NCI-H1930 (cell line): ENCODE measurements at places on chromosomes 3 and 15.

DNA sequence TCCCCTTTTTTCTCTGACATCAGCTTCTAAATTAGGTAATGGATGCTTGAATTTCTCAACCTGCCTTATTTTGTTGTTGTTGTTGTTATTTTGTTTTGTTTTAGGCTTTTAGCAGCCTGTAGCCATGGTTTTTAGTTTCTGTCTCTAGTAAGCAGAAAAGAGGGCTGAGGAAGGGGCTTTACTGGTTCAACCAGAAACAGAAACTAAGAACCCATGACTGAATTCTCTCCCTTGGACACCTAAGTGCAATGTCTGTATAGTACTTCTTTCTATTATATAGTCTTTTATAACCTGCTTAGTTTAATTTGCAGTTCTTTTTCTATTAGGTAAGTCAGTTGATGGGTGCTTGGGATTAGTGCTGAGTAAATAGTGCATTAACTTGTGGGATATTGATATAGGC lies 129.0 kb downstream of the BBX start:
- no peak for DNase-seq

DNA sequence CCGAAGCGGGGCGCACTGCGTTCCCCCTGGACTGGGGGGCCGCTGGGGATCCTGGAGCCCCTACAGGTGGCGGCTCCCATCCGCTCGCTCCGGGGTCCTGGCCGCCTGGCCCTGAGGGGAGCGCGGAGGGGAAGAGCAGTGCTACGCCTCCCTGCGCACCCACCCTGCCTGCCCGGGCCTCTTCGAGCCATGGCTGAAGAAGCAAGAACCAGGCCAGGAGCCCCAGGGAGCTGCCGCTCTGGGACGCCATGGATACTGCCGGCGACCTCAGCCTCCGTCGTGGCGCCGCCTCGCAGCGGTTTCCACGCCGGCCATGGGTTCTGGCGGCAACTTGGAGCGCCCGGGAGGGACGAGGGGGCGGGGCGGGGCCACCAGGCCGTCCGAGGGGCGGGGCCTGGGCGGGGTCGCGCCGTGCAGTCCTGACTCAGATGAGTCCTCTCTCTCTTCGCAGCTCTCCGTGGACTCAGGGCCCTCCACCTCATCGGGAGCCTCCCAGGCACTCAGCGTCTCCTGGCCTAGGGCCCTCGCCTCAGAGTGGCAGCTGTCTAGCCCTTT lies 50.9 kb downstream of the MYL3 start:
- DNase-seq, result peak; percentile 11

GRCh38 chr3:88661433-88661824 lies 446.0 kb upstream of the EPHA3 start:
- DNase-seq, result peak; percentile 53

- DNase-seq, result no peak
Measured at GRCh38 chr3:64539451-64540196, 148.2 kb downstream of the ADAMTS9 start.

DNA sequence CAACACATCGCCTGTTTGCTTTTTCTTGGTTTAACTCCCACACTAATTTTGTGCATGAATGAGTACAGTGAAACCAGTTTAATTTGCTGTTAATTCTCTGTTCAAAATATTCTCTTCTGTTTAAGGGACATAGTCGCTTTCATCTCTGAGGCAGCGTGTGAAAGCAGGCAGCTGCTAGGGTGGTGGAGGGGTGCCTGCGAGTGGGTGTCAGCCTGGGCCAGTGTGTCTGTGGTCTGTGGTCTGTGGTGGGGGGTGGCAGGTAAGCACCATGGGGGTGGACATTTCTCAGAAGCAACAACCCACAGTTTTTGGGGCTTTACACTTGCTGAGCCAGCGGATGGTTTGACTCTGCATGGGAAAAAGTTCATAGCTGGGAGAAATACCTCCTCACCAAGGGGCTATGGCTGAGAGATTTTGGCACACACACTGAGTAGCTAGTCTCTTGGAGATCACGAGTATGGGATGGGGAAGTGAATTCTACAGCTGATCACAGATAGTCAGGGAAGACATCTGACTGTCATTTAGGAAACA lies 109.2 kb downstream of the EPHB1 start:
- DNase-seq, result no peak

GRCh38 chr3:189557824-189558223 lies 73.4 kb upstream of the TP63 start:
- DNase-seq, result no peak

DNA sequence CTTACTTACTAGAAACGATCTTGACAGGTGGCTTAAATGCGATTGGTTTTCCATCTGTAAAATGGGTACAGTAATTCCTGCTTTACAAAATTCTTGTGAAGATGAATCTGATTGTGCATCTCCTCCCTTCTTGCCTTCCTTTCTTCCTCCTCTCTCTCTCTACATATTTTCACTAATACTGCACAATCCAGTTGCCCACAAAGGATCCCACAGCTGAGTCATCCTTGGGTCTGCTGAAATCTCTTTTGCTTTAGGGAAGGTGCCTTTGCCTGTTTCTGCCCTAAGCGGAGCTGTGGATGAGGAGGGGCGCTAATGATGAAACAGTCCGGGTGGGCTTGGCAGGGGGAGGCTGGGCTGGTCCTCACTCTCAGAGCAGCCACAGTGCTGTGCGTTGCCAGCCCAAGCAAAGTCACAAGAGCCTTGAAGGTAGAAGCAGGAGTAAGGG lies 46.1 kb downstream of the AMOTL2 start:
- DNase-seq, result no peak

DNA sequence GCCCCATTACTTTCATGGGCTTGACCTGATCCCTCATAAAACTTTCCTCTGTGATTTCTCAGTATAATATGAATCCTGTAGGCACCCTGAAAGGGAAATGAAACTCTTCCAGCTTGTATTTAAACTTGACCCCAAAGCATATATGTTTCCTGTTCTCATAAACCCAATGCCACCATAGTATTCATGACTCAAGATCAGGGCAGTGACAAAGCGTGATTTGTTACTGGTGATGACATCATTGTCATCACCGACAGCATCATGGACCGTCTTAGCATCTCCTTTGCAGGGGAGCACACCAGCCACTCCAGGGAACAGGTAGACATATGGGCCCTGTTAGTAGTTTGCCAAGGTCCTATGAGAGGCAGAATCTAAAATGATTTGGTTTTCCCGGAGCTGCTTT lies 741.2 kb downstream of the NR2F2 start:
- DNase-seq, result no peak
